Caco-2 (cell line): ENCODE measurements at places on chromosomes 5 and 9. TPM values are rescaled to one million over a fixed set of nuclear protein-coding genes. Genes with fewer than 3 reads are reported as not detected.
A peak's percentile ranks its signal among the peaks of the same experiment; 100 is the strongest.

GRCh38 chr5:57317341-57317740 lies 143.5 kb downstream of the GPBP1 start:
- DNase-seq = no peak
- H3K36me3 ChIP-seq = no peaks in the 10 kb centered on the region
- no peak overlapping the region for H3K27ac ChIP-seq
- H3K27me3 ChIP-seq = no peaks in the 10 kb centered on the region
- no peak overlapping the region for H3K4me3 ChIP-seq

- no peaks in the 10 kb centered on the region for H3K36me3 ChIP-seq
- no peak for DNase-seq
- H3K4me3 ChIP-seq = no peak overlapping the region
- no peak overlapping the region for H3K27ac ChIP-seq
- H3K27me3 ChIP-seq = no peaks in the 10 kb centered on the region
Measured at GRCh38 chr9:101579711-101580545, 14.8 kb downstream of the PPP3R2 start.

GRCh38 chr9:14532456-14533115 lies 160.6 kb downstream of the ZDHHC21 start:
- no peak overlapping the region for H3K27ac ChIP-seq
- no peaks in the 10 kb centered on the region for H3K36me3 ChIP-seq
- DNase-seq = no peak
- peaks cover 3% of the 10 kb centered on the region; the same call in 1 of the 2 replicates for H3K4me1 ChIP-seq

GRCh38 chr5:123585871-123586270 lies 73.9 kb downstream of the CSNK1G3 start:
- no peak for DNase-seq
- H3K4me1 ChIP-seq = no peaks in the 10 kb centered on the region
- no peak overlapping the region for H3K27ac ChIP-seq
- no peaks in the 10 kb centered on the region for H3K27me3 ChIP-seq

PAX5 gene
- total RNA-seq = 0.16 TPM in 1 of 2 replicates, not detected in the other

SPINK7 gene
- not detected in 2 replicates for total RNA-seq

DNA sequence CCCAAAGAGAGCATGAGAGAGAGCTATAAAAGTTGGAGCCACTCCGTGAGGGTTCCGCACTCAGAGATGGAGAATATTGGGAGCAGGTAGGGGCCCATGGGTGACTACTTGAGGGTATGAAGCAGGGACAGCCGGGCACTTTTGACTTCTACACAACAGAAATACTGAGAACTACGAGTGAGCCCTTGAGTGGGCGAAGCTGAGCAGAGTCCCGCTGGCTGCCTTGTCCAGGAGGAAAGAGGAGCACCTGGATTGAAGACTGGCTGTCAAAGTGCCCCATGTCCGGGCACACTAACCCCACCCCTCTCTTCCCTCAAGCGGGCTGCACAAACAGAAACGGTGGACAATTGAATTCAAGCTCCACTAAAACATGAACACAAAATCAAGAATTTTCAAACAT lies 33.6 kb downstream of the FYB1 start:
- H3K36me3 ChIP-seq = no peaks in the 10 kb centered on the region
- H3K4me1 ChIP-seq = peaks cover 38% of the 10 kb centered on the region
- peak overlapping the region; percentile 20 for H3K27ac ChIP-seq
- no peak for DNase-seq

DNA sequence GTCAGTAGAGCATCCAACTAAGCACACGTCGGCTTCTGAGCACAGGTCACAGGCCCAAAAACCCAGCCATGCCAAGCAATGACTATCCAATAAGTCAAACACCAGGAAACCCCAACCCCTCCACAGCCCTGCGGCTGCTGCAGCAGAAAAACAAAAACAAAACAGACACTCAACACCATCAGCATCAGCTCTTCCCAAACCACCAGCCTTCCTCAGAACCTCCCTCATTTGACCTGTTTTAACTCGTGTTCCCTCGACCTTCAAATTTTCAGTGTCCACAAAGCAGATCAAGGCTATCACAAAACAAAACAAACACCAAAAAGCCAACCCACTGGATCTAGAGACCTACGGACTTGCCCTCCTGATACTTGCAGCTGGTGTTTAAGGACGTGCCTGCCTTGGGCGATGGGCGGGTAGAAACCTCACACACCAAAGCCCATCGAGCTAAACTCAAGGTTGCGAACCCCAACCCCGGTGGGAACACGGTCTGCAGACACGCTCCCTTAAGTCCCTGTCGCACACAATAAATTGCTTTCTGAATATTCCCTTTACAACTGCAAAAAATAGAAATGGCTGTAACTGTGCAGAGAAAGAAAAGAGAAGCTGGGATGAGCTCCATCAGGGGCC lies 247.1 kb upstream of the ANKRD55 start:
- peaks cover 53% of the 10 kb centered on the region for H3K4me1 ChIP-seq
- no peaks in the 10 kb centered on the region for H3K27me3 ChIP-seq
- no peaks in the 10 kb centered on the region for H3K36me3 ChIP-seq
- peak overlapping the region; percentile 56 for H3K4me3 ChIP-seq
- DNase-seq = peak; percentile 68

LMX1B gene
- total RNA-seq = 15.5 and 17.0 TPM in 2 replicates

GRCh38 chr9:4174546-4175175 lies 125.2 kb downstream of the GLIS3 start:
- H3K4me3 ChIP-seq = no peak overlapping the region
- no peaks in the 10 kb centered on the region for H3K36me3 ChIP-seq
- peaks cover 7% of the 10 kb centered on the region; the same call in 1 of the 2 replicates for H3K4me1 ChIP-seq
- no peak for DNase-seq
- H3K27ac ChIP-seq = no peak overlapping the region
- H3K27me3 ChIP-seq = no peaks in the 10 kb centered on the region

- H3K27me3 ChIP-seq = no peaks in the 10 kb centered on the region; the same call in 1 of the 2 replicates
- no peak overlapping the region for H3K27ac ChIP-seq
- H3K4me1 ChIP-seq = no peaks in the 10 kb centered on the region
- DNase-seq = no peak
Measured at GRCh38 chr9:99327667-99328066, 105.6 kb downstream of the SEC61B start.

DNA sequence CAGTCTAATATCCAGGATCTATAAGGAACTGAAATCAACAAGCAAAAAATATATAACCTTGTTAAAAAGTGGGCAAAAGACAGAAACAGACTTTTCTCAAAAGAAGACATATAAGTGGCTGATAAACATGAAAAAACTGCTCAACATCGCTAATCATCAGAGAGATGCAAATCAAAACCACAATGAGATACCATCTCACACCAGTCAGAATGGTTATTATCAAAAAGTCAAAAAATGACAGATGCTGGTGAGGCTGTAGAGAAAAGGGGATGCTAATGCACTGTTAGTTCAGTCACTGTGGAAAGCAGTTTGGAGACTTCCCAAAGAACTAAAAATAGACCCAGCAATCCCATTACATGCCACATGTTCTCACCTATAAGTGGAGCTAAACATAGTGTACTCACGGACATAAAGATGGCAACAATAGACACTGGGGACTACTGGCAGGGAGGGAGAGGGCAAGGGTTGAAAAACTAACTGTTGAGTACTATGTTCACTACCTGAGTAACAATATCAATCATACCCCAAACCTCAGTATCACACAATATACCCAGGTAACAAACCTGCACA lies 11.7 kb upstream of the TSSK1B start:
- DNase-seq = no peak
- no peaks in the 10 kb centered on the region for H3K4me1 ChIP-seq
- H3K27ac ChIP-seq = no peak overlapping the region
- H3K36me3 ChIP-seq = no peaks in the 10 kb centered on the region
- no peak overlapping the region for H3K4me3 ChIP-seq
- H3K27me3 ChIP-seq = no peaks in the 10 kb centered on the region

DNA sequence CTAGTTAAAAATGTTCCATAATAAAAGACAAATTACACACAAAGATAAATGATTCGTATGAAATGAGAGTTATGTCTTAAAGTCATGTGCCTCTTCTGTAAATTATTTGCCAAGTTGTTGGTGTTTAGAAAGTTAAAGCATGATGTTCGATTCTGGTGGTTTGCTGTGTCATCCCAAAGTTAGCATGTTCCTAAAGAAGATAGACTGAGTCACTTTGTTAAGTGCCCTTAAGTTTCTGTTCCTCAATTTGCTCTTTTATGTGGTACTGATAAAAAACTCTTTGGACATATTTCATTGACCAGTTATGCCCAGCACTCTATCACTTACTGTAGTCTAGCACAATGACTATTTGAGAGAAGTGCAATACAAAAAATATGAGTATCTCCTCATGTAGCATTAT lies 366.9 kb upstream of the ZNF608 start:
- DNase-seq = no peak
- H3K4me1 ChIP-seq = peaks cover 22% of the 10 kb centered on the region
- no peaks in the 10 kb centered on the region for H3K27me3 ChIP-seq
- no peaks in the 10 kb centered on the region for H3K36me3 ChIP-seq

DNA sequence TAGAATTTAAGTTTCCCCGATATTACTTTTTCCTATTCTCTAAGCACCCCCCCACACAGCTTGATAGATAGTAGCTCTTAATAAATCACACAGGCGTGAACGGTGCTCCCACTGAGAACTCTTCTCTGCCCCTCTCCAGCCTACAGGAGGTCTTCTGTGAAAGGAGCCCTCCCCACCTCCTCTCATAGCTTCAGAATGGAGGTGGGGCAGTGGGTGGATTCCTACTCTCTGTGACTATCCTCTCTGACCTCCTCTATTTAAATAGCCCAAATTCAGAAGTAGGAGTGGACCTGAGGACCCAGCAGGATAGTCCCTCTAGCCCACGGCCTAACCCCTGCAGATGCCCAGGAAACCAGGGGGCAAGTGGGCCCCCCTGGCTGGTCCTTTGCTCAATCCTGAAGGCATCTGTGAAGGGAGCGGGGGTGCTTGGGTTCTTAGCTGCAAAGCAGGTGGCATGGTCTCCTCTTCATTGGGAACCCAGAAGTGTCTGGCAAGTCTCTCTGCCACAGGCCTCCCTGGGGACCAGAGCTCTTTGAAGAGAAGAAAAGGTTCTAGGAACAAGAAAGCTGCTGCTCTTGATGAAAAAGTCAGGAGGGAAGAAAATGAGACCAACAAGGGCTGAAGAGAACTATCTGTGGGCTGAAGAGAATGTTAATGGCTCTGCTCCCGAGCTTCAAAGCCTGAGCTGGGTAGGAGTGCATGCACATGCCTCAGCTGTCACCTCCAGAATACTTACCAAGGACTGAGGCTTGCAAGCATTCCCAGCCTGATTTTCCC lies 21.1 kb upstream of the HSPA9 start:
- no peaks in the 10 kb centered on the region for H3K27me3 ChIP-seq
- H3K4me3 ChIP-seq = no peak overlapping the region
- no peaks in the 10 kb centered on the region for H3K4me1 ChIP-seq

SLC23A1 gene
- 20.4 and 24.0 TPM in 2 replicates for total RNA-seq
